Glomerular endothelial cell (primary cell): ENCODE measurements at places on chromosomes 3 and 15. TPM values are rescaled to one million over a fixed set of nuclear protein-coding genes. Genes with fewer than 3 reads are reported as not detected.

CORO2B gene
- 7.8 and 10.9 TPM in 2 replicates for total RNA-seq

PRR20G gene
- not detected in 2 replicates for total RNA-seq

RPUSD2 gene
- total RNA-seq: 9.7 and 10.6 TPM in 2 replicates

GOLGA8S gene
- total RNA-seq: 0.05 and 0.06 TPM in 2 replicates

KNG1 gene
- total RNA-seq: not detected in 2 replicates

DNA sequence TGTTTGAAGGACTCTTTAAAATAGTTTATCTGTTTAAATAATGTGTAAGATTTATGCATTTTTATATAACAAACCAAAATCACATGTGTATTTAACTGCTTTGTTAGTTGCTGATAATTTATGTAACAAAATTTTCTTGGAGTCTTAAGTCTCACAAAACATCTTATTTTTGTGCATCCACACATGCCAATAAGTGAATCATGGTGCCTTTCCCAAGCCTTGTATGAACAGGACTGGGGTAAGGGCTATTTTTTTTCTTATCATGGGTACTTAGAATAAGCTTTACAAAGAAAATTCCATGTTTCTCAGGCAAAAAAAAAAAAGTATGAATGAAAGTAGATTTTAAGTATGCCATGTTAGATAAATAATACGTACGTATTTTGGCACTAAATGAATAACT, 132.9 kb upstream of the LRRFIP2 start:
- no peak for DNase-seq

DNA sequence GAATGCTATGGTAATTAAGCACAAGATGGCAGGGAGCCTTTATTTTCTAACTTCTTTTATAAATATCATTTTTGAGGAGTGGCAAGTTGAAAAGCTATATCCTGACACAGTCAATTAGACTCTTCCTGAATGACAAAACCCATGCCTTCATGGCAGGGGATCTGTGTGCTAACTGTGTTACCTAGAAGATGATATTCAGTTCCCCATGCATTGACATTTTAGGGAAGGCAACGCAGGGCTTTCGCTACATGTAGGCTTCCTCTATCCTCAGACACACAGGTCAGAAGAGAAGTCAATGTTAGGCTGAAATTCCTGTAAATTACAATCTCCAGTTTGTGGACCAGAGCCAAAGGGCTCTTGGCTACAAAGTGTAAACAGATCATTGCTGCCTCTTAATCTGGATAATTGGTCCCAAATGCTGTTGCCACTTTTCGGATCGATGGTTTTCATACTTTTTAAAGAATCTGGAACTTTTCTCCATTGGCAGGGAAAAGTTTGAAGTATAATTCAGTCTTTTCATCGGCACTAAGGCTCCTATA, 22.6 kb upstream of the NR2F2 start:
- DNase-seq: no peak

GRCh38 chr3:122916580-122916979, 111.0 kb downstream of the SEMA5B start:
- DNase-seq: no peak

DNA sequence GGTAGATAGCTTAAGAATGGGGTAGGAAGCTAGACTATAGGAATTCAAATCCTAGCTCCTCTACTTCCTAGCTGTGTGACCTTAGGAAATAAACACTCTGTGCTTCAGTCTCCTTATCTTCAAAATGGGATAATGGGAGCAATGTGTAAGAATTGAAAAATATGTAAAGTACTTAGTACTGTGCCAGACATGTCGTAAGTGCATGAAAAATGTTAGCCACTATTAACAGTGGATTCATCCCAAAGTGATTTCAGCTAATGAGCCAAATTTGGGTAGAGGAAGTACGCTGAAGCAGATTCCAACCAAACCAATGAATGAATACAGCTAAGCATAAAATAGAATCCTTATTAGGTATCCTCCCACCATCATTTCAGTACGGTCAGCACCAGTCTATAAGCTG, 192.1 kb downstream of the RORA start:
- no peak for DNase-seq

- no peak for DNase-seq
These were observed 70.3 kb upstream of the ATP2B2 start for GRCh38 chr3:10575601-10576160.

DNA sequence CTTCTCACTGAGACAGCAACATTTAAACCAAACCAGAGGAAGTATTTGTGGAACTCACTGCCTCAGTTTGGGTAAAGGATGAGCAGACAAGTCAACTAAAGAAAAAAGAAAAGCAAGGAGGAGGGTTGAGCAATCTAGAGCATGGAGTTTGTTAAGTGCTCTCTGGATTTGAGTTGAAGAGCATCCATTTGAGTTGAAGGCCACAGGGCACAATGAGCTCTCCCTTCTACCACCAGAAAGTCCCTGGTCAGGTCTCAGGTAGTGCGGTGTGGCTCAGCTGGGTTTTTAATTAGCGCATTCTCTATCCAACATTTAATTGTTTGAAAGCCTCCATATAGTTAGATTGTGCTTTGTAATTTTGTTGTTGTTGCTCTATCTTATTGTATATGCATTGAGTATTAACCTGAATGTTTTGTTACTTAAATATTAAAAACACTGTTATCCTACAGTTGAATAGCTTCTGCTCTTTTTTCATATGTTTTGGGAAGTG, 23.3 kb downstream of the CLDN18 start:
- DNase-seq: no peak

DNA sequence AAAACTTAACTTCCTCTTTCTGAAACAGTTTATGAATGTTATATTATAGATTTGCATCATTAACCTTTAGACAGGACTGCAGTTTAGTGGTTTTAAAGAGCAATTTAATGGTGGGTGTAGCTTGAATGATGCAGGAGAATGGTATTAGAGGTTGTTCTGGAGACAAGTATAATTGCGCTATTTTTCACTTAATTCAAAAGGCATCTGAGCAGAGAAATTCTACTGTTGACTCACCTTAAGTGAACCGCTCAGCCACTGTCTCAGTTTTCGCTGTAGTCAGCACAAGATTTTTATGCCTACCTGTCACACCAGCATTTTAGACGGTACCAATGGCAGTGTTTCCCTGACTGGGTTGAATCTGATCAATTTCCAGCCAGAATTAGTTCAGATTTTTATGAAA, 348.8 kb upstream of the DCBLD2 start:
- no peak for DNase-seq

DNA sequence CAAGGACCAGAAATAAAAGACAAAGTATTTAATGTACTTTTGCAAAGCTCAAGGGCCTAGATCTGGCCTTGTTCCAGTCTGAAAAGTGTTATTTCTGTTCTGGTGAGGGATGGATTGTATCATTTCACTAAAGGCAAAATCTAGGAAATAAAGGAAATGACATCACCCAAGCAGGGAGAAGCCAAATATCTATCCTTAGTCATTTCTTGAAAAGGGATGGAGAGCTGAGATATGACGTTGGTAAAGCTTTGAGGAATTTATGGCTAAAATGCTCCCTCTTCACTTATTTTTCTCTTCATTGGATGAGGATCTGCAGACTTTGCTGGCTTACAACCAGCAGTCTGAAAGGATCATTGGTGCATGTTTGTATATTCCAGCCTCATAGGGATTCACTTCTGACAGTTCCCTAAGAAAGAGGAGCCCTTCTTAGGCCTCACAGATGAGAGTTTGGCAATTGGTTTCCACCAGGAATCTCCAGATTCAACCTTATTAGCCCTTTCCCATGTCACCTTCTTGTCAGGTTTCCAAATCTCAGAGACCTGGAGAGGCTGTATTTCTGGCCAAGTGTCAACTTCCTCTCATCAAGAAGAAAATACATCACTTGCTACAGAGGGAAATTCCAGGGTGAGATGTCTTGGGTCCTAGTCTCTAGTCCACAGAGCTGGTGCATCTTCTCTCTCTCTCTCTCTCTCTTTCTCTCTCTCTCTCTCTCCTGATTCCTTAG, 93.7 kb upstream of the BOC start:
- no peak for DNase-seq

DNA sequence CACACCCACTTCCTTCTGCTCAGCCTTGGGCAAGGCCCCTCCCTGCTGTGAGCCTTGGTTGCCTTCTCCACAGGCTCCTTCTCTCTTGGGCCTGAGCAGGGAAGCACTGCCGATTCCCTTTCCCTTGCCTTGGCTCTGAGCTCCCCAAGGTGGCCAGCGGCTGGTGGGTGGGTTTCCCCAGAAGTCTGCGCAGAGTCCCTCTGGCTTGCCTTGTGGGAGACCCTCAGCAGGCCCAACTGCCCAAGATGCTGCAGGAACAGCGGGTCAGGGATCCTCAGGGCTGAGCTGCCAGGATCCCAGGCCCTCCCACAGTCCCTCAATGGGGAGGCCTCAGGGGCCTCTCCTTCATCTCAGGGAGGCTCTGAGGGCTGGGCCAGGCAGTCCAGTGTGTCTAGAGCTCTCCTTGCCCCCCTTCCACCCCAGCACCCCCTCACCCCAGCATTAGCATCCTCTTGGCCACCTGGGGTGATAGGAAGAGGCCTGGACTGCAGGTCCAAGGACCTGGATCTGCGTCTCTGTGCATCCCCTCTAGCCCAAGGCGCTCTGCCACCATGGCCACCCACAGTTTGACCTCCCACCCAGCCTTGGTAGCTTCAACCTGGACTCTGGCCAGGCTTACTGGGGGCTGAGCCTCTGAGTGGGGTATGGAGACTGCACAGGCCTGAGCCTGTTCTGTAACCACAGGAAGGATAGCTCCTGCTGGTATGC, 68.6 kb downstream of the EXOG start:
- DNase-seq: no peak

GRCh38 chr3:186540835-186541226, 3.3 kb downstream of the CRYGS start:
- DNase-seq: no peak
